Stimulated activated CD8-positive, alpha-beta memory T cell treated with anti-CD3 and anti-CD28 coated beads, Interleukin-7, amount 100 ng/mL, for 1 hour (primary cell): ENCODE measurements at places on chromosomes 1 and 21.

- no peak for DNase-seq
Observed at GRCh38 chr1:170669107-170669445, 5.1 kb downstream of the PRRX1 start.

DNA sequence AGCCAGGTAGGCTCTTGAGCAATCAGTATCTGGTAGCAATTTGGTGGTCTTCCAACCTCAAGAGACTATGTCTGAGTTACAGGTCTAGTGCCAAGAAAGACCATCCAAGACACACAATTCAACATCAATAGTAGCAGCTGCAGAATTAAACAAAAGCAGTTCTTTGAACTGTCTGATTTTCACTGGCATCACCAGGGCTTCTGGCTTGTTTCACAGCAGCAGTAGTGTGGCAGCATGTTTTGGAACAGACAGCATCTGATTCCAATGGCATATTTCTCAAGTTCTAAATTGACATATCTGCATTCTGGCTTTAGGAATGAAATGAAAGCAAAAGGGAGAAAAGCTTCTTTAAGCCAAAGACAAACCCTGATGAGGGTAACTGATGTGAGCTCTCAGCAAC, 334.7 kb upstream of the PRMT6 start:
- no peak for DNase-seq

DNA sequence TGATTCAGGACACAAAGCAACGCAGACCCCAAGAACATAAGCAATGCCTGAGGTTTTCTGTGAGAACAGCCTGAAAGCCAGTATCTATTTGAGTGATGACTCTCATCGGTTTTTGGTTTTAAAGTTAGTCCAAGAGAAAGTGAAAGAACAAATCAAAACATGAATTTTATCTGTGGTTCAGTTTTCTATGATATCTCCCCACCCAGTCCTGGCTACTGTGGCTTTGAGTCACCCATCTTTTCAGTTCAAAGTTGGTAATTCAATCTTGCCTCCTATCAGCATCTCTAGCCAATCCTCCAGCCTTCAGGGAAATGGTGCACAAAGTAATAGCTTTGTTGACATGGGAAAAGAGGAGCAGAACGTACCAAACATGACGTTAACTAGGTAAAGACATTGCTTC, 40.5 kb upstream of the KRTAP19-8 start:
- DNase-seq: no peak

- no peak for DNase-seq
Observed at GRCh38 chr1:51583532-51583931, 33.4 kb upstream of the OSBPL9 start.

DNA sequence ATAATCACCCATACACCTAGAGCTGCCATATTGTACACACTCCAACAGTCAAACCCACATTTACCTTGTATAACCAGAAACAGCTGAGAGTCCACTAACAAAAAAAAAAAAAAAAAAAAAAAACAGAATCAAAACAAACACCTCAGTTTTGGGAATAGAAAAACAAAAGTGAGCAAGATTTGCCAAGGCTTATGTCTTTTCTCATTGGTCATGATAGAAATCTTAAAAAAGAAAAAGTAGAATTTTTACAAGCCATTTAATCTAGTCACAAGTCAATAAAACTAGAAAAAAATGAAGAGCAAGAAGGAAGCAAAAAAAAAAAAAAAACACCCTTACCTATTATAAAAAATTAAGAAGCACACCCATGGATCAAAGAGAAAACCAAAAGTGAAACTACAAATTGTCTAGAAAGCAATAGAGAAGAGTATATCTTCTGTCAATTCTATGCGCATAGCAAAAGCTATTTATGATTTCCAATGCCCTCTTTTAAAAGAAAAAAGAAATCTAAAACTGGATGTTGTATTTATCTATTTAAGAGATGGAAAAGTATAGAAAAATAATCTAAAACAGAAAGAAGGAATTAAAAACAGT, 113.2 kb upstream of the GALNT2 start:
- DNase-seq: no peak

- no peak for DNase-seq
Observed at GRCh38 chr1:7938070-7938469, 2.6 kb downstream of the TNFRSF9 start.

GRCh38 chr1:100360790-100361510, 8.6 kb downstream of the CDC14A start:
- no peak for DNase-seq

GRCh38 chr1:236507022-236507700, 16.6 kb upstream of the LGALS8 start:
- no peak for DNase-seq

GRCh38 chr1:210213335-210213734, 19.3 kb upstream of the SERTAD4 start:
- DNase-seq: no peak

GRCh38 chr1:17335821-17336710, 28.1 kb downstream of the PADI4 start:
- DNase-seq: no peak

DNA sequence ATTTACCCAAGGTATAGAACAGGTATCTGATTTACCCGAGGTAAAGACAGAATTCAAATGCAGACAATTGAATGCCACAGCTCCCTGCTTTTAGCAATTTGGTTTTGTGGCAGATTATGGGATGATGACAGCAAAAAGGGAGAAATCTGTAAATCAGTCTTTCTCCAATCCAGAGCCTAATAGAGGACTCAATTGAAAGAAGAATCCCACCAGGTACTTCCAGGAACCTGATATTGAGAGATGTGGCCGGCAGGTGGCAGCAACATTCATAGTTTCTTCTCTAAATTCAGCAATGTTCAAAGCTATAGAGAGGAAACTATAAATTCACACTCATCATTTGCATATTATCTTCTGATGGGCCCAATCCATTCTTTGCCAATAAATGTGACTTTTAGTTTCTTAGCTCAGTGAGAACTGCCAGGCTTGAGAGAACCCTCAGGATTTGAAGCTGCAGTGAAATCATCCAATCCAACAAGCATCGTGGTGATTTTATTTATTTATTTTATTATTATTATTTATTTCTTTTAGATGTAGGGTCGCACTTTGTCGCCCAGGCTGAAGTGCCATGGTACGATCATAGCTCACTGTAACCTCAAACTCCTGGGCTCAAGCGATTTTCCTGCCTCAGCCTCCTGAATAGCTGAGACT, 9.8 kb upstream of the PHACTR4 start:
- peak; percentile 64 for DNase-seq

- no peak for DNase-seq
Observed at GRCh38 chr1:152928671-152929070, 18.3 kb upstream of the SPRR5 start.

DNA sequence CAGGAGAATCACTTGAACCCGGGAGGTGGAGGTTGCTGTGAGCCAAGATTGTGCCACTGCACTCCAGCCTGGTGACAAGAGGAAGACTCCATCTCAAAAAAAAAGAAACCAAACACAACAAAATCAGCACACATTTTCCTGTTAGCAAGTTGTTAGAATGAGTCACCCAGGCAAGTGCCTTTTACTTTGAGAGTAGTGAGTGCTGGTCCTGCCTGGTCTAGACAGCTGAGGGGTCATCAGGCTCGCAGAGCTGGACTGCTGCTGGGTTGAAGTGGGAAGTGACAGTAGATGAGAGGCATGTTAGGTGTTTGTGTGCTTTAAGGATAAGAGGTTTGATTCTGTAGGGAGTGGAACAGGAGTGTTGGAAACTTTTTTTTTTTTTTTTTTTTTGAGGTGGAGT, 31.9 kb downstream of the GNPAT start:
- no peak for DNase-seq

DNA sequence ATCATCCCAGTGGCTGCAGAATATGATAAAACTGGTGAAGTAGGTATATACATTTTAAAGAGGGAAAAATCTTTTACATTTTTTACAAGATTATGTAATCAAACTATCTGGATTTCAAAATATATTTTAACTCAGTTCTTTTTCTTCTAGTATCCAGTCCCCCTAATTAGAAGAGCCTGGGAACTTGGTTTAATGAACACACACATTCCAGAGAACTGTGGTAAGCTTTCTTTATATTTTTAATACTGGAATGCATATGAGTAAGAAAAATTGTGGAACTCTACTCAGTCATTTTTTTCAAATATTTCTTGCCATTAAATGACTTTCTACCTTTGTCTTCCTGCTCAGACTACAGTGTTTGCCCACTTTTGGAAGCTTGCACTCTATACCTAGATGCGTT, 8.2 kb downstream of the ACADM start:
- no peak for DNase-seq

DNA sequence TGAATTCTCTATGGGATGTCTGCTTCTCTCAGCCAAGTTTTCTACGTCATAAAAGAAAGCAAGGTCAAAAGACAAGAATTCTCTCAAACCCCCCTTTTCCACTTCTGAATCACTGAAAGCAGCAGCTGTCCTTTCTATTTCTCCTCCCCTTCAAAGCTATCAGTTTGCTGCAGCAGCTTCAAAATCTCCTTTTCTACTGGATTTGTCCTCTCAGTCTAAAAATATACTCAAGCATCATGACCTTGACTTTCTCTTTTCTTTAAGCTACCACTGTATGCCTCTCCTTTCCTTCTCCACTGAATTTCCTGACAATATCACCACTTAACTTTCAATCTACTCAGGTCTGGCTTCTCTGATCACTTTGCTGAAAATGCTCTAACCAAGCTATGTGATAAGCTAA, 1.9 kb downstream of the WDR64 start:
- DNase-seq: no peak

DNA sequence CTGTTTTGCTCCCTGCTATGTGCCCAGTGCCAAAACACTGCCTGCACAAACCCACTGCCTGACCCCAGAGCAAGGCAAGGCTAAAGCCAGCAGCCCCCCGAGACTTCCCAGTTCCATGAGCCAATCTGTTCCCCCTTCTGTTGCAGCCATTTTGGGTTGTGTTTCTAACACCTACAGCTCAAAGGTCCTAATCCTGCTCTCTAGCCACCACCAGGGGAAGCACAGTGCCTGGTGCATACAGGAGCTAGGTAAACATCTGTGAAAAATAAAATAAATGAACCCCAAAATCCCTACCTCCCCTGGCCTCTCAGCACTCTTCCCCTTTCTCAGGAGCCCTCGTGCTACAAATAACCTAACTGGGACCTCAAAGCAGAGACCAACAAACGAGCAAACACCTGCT, 190.2 kb downstream of the MATN1 start:
- no peak for DNase-seq
